ENCODE measurements at places on chromosomes 3 and 15. TPM values are rescaled to one million over a fixed set of nuclear protein-coding genes. Genes with fewer than 3 reads are reported as not detected.
A peak's percentile ranks its signal among the peaks of the same experiment; 100 is the strongest.

MCTP2 gene
- total RNA-seq: 5.4 TPM

PLSCR2 gene
- total RNA-seq: 0.44 TPM

TMEM40 gene
- total RNA-seq: not detected

TRIM42 gene
- total RNA-seq: not detected

CHRNA7 gene
- total RNA-seq: 5.1 TPM

GRCh38 chr15:47194718-47195117 is 522.6 kb upstream of the SEMA6D start:
- DNase-seq: no peak

DNA sequence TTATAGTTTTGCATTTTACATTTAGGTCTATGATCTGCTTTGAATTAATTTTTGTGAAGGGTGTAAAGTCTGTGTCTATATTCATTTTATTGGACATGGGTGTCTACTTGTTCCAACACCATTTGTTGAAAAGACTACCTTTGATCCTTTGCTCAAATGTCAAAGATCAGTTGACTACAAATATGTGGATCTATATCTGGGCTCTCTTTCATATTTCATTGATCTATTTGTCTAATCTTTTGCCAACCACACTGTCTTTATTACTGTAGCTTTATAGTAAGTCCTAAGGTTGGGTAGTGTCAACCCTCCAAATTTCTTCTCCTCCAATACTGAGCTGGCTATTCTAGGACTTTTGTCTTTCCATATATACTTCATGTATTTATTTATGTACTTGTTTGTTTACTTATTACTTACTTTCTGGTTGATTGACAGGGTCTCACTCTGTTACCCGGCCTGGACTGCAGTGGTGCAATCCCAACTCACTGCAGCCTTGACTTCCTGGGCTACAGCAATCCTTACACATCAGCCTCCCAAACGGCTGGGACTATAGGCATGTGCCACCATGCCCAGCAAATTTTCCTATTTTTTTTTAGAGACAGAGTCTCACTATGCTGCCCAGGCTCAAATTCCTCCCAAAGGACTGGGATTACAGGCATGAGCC is 53.8 kb upstream of the TTBK2 start:
- DNase-seq: no peak

GRCh38 chr15:95078003-95078402 is 846.6 kb downstream of the MCTP2 start:
- no peak for DNase-seq

- no peak for DNase-seq
Observed at GRCh38 chr3:195666-196065, 897 bp upstream of the CHL1 start.

GRCh38 chr3:128323206-128324081 is 143.2 kb downstream of the DNAJB8 start:
- peak; percentile 17 for DNase-seq

DNA sequence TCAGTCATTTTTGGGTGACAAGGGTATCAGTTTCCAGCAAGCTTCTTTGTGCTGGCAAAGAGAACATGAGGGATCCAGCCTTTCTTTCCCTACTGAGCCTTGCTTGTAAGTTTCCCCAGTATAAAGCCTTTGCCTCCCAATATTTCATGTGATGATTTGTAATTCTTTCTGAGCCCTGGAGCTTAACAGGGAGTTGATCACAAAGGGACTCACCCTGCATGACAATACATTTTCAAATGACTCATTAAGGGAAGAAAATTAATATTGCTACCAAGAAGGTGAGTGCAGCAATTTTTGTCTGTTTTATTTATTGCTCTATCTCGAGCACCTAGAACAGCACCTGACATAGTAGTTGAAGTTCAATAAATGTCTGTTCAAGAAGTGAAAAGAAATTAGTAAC is 27.7 kb downstream of the OXSM start:
- no peak for DNase-seq

DNA sequence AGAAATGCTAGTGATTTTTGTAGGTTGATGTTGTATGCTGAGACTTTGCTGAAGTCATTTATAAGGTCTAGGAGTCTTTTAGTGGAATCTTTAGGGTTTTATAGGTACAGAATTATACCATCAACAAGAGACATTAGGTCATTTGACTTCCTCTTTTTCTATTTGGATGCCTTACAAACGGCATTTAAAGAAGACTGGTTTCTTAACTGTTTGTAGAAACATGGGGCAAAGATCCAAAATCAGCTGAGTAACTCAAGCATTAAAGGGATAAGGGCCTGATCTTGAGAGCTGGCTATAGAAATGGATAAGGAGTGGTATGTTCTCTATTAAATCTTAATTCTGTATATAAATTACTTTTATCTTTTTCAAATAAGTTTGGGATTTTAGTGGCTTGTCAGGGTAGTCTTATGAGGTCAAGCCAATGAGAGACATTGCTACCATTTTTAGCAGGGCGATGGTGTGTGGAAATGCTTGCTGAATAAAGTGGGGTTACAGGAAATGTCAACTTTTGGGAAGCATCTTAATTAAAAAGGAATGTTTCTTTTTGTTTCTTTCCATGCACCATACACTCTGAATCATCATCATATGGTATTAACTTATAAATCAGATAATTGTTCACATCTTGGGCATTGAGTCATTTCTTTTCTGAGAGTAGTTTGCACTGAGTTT is 197.7 kb upstream of the GBE1 start:
- DNase-seq: no peak

GRCh38 chr3:65005486-65005885 is 317.7 kb upstream of the ADAMTS9 start:
- DNase-seq: no peak

DNA sequence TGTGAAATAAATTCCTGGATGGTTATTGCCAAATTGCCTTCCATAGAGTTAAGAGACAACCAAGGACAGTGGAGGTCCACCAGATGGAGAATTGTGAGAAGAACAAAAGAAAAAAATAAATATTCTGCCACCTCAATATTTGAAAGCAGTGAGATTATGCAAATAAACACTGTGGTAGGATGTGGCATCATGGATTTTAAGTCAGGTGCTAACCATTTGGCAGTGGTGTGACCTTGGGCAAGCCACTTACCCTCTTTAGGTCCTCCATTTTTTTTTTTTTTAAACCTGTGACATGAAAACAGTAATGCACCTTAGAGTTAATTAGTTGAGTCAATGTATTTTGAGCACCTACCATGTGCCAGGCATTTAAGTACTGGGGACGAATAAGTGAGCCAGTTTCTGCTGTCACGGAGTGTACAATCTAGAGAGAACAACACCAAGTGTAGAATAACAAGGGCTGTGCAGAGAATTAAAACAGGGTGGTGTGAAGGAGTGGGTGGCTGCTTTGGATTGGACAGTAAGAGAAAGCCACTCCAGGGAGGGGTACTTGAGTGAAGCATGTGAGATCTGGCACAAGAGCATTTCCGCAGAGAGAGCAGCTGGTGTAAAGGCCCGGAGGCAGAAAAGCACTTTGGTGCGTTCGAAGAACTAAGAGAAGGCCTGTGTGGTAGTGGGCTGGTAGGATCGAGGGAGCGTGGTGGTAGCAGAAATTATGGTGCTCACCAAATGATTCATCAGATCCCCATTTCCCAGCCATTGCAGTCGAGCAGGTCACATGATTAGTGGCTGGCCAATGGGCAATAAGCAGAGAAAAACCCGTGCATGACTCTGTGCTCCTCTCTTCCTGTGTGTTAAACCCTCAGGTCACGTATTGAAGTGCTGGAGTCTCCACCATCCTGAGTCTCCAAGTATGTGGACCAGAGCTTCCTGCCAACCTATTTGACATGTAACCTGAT is 39.2 kb downstream of the CCK start:
- no peak for DNase-seq

GRCh38 chr3:194688200-194688740 is 2.6 kb downstream of the FAM43A start:
- DNase-seq: no peak

DNA sequence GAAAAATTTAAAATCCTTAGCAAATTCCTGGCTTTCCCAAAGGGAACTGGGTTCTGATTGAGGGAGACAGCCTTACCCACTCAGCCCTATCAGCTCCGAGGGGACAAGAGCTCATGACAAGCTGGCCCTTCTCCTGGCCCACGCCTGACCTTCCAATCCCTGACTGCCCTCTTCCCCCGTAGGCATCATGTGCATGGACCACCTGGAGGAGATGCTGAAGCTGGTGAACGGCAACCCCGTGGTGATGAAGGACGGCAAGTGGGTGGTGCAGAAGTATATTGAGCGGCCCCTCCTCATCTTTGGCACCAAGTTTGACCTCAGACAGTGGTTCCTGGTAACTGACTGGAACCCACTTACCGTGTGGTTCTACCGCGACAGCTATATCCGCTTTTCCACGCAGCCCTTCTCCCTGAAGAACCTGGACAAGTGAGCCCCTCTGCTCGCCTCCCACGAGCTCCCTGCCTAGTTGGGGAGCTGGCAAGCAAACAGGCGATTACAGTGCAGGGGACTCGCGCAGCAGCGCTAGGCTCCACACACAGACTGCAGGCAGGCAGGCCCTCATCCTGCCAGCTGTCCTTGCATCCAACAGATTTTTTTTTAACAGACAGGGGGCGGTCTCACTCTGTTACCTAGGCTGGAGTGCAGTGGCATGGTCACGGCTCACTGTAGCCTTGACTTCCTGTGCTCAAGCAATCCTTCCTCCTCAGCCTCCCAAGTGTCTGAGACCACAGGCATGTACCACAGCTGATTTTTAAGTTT is 16.8 kb downstream of the RPUSD3 start:
- no peak for DNase-seq

DNA sequence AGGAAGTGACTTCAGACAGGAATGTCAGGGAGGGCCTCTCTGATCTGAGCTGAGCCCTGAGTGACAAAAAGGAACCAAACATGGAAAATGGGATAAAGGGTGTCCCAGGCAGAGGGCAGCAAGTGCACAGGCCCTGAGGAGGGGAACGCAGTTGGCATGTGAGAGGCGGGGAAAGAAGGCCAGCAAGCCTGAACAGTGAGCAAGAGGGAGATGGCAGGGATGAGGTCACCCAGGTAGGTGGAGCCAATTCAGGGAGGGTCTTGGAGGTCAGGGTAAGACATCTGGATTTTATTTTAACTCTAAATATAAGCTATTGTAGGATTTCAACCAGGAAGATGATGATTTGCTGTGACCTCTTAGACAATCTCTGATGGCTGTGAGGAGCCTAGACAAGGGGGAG is 167.7 kb downstream of the LRTM1 start:
- no peak for DNase-seq

DNA sequence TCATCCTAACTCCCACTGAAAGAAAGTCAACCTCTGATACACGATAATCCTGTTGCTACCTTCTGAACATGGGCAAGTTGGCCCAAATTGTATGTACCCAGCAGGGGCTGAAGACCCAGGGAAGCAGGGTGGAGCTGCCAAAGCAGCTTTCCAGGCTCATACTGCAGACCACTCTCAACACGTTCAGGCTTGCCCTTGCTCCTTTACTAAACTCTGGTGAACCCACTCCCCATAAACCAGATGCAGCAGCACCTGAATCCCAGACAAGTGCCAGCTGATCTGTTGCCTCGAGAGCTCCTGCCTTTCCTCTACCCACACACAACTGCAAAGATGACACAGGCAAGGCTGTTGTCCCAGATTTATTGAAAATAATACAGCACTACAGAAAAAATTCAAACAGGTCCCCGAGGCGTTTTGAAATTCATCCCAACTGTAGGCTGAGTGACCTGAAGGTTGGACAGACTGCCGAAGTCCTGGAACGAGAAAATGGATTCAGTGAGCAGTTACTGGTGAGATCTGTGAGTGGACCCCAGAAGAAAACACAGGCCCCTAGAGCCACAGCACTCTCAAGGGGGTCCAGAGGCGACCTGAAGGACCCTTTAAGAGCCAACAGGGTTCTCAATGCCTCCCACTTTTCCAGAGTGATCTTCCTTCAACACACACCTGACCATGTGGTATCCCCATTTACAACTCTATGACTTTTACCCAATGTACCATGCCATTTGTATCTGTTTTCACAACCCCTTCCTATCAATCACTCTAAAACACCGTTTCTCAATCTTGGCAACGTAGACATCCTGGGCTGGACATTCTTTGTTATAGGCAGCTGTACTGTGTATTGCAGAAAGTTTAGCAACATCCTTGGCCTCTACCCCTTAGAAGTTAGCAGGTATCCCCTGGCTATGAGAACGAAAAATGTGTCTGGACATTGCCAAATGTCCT is 3.6 kb downstream of the RPS17 start:
- no peak for DNase-seq

DNA sequence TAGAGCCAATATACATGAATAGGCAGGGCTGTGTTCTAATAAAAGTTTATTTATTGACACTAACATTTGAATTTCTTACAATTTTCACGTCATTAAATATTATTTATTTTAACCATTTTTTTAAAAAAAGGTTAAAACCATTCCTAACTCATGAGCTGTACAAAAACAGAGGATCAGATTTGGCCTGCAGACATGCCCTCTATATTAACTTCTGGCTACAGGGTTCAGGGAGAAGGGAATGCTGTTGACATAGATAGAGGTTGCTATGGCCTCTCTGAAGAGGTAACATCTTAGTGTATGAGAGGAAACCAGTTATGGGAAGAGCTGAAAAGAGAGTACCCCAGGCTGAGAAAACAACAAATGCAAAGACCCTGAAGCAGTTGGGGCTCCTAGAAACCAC is 19.1 kb upstream of the RAP2B start:
- DNase-seq: no peak

DNA sequence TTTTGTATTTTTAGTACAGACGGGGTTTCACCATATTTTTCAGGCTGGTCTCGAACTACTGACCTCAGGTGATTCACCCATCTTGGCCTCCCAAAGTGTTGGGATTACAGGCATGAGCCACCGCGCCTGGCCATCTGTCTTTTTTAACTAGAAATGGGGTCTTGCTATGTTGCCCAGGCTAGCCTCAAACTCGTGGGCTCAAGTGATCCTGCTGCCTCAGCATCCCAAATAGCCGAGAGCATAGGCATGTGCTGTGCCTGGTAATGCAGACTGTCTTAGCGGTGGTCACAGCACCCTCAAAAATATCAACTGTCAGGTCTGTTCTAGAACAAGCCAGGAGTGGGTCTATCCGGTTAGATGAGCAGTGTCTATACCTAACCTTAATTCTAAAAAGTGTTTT is 48.2 kb downstream of the SPATA12 start:
- DNase-seq: no peak

GRCh38 chr3:64160000-64160695 is 65.1 kb downstream of the PRICKLE2 start:
- DNase-seq: no peak

All from progenitor cell of endocrine pancreas (in vitro differentiated cells).